CD4-positive, alpha-beta T cell treated with Interleukin-6 at 100 ng/mL for 8 hours (primary cell): ENCODE measurements at places on chromosomes 6 and 20.

DNA sequence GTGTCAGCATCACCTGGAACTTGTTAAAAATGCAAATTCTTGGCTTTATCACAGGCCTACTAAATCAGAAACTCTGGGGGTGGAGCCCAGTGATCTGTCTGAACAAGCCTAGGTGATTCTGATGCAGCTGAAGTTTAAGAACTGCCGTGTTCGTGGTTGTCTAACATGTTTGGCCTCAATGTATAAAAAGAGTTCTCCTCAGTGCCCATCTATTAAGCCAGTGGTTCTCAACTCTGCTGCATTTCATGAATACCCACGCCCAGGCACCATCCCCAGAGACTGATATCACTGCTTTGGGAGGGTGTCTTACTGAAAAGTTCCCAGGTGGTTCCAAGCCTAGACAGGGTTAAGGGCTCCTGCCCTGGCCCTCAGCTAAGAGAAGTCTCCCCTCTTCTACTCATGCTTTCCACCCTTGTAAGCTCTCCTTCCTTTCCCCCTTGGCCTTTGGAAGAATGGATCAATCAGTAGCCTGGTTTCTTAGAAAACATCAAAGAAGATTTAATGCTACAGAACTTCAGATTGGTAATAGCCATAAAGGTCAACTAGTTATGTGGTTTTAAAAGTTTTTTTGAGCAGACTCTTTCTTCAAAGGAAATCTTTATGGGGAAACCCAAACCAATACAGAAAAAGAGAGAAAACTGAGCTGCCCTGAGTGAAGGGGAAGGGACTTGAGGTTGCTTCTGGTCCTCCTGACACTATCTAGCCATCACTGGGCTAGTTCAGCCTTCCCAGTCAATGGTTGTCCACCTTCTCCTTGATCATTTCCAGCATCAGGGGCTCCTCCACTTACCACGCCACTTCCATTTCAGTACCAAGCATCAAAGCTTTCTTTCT is 38.9 kb upstream of the TNFAIP3 start:
- no peak for DNase-seq

DNA sequence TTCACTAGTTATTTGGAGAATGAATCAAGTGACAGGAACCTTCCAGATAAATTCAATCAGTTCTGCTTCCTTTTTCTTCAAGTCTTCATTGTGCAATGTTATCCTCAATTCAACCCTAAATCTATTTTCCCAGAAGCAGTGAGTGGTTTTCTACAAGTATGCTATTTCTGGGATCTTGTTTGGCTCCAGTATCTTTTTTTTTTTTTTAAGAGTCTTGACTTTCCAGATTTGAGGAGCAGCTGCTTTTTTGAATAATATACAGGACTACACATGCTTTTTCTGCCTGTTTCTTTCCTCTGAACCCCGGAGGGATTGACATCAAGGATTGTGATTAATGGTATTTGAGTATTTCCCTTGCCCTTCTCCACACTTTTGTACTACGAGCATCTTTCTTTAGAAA is 339.2 kb upstream of the JAG1 start:
- DNase-seq, result no peak

GRCh38 chr6:152943260-152943897 is 39.5 kb downstream of the FBXO5 start:
- DNase-seq, result no peak

DNA sequence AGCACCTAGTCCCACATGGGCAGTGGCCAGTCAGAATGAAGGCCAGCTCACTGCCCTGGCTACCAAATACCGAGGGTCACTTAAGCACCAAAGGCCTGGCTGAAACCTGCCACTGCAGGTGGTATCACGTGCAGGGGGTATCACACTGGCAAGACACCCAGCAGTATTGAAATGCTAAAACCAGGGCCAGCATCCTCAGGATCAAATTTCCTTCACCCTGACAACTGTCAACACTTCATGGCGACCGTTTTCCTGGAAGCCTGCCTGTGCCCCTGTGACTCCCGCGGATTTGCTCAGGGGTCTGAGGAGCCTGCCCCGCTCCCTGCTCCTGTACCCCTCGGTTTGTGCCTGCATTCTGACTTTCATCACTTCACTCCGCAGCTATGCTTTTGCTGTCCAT is 151.1 kb downstream of the TTLL2 start:
- DNase-seq, result no peak
